Regular cardiac myocyte (primary cell): ENCODE measurements at places on chromosomes 2 and 18. TPM values are rescaled to one million over a fixed set of nuclear protein-coding genes. Genes with fewer than 3 reads are reported as not detected.

CHRND gene
- not detected in 2 replicates for total RNA-seq

LRP1B gene
- under 0.01 TPM in 2 replicates for total RNA-seq

LRRC30 gene
- not detected in 2 replicates for total RNA-seq

ASTL gene
- total RNA-seq = under 0.01 TPM in 1 of 2 replicates, not detected in the other
